Activated CD4-positive, alpha-beta T cell treated with anti-CD3 and anti-CD28 coated beads, Interleukin-2, amount 10 ng/mL, durations not matched to agents 24 days and 14 days (primary cell): ENCODE measurements at places on chromosomes 6 and 20. TPM values are rescaled to one million over a fixed set of nuclear protein-coding genes. Genes with fewer than 3 reads are reported as not detected.

TNFAIP3 gene
- 249 and 254 TPM in 2 replicates for total RNA-seq

- DNase-seq = no peak
Measured at GRCh38 chr20:58746620-58747019, 54.0 kb downstream of the NPEPL1 start.

DNA sequence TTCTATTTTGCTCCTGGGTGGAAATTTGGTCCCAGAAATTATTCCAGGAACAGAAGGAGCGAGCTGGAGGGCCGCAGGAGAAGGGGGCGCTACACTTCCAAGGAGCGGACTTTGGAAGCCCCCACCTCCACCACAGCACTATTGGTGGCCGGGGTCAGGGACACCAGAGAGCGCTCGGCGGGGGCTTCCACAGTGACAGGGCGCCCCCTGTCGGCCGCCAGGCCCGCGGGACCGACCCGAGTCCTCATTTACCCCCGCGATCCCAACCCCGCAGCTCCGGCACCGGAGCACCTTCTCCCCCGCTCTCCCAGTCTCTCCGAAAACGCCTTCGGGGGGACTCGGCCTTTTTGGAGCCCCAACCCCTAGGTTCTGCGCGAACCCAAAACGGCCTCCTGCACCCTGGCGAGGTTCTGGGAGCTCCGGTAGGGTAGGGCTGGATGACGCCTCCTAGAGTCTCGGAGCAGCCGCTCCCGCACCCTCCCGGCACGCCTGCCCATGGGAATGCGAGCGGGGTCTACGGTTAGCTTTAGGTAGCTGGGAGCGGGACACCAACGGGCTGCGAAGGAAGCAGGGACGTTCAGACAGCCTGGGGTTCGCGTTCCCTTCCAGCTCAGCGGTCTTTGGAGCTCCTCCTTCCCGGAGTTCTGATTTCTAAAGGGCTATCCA is 2.4 kb upstream of the FOXA2 start:
- DNase-seq = peak; percentile 68

DNA sequence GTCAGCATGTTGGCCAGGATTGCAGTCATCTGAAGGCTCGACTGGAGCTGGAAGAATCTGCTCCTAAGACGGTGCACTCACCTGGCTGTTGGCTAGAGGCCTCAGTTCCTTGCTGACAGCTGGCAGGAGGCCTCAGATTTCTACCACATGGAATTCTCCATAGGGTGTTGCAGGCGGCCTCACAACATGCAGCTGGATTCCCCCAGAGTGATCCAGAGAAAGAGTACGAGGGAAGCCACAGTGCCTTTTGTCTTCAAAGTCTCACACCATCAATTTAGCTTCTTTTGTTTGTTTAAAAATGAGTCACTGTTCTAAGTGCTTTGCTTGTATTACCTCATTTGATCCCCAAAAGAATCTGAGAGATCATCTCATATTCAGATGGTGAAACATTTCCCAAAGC is 65.5 kb upstream of the FYN start:
- no peak for DNase-seq

GRCh38 chr6:134111062-134111677 is 58.7 kb upstream of the SLC2A12 start:
- peak; percentile 82 for DNase-seq
